ENCODE measurements at places on chromosomes 11 and 22.

- H3K27me3 ChIP-seq: peaks cover 11% of the 10 kb centered on the region
- H3K4me1 ChIP-seq: no peaks in the 10 kb centered on the region
- no peaks in the 10 kb centered on the region for H3K36me3 ChIP-seq
- no peak for DNase-seq
Observed at GRCh38 chr11:125182573-125182972, 18.0 kb downstream of the PKNOX2 start.

DNA sequence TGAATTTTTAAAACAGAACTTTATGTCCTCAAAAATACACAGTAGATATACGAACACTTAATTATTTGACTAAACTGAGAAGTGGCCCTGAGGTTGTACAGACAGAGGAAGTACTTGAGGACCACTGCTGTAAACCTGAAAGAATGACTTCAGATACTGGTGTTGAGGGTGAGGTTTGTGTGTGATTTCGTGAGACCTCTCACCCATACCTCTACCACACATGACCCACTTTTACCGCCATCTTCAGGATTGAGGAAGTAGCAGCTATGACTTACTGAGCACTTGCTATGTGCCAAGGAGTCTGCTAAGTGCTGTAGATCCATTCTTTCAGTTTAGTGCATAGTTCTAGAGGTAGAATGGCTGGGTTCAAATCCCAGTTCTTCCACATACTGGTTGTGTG is 21.9 kb downstream of the MMP13 start:
- H3K36me3 ChIP-seq: peaks cover 2% of the 10 kb centered on the region
- peaks cover 10% of the 10 kb centered on the region for H3K27me3 ChIP-seq
- DNase-seq: no peak
- no peaks in the 10 kb centered on the region for H3K4me1 ChIP-seq
- H3K4me3 ChIP-seq: no peak overlapping the region

- peak overlapping the region; percentile 75 for H3K27ac ChIP-seq
- H3K27me3 ChIP-seq: no peaks in the 10 kb centered on the region
- H3K36me3 ChIP-seq: no peaks in the 10 kb centered on the region
Observed at GRCh38 chr11:107927559-107927958, 689 bp upstream of the RAB39A start.

DNA sequence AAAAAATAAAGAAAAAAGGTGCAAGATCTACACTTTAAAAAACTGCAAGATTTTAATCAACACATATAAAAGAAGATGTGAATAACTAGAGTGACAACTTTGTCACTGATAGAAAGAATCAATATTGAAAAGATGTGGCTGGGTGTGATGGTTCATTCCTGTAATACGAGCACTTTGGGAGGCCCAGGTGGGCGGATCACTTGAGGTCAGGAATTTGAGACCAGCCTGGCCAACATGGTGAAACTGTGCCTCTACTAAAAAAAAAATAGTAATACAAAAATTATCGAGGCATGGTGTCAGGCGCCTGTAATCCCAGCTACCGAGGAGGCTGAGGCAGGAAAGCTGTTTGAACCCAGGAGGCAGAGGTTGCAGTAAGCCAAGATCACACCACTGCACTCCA is 21.0 kb upstream of the FBLN1 start:
- DNase-seq: no peak
- no peak overlapping the region for H3K4me3 ChIP-seq
- H3K4me1 ChIP-seq: no peaks in the 10 kb centered on the region

DNA sequence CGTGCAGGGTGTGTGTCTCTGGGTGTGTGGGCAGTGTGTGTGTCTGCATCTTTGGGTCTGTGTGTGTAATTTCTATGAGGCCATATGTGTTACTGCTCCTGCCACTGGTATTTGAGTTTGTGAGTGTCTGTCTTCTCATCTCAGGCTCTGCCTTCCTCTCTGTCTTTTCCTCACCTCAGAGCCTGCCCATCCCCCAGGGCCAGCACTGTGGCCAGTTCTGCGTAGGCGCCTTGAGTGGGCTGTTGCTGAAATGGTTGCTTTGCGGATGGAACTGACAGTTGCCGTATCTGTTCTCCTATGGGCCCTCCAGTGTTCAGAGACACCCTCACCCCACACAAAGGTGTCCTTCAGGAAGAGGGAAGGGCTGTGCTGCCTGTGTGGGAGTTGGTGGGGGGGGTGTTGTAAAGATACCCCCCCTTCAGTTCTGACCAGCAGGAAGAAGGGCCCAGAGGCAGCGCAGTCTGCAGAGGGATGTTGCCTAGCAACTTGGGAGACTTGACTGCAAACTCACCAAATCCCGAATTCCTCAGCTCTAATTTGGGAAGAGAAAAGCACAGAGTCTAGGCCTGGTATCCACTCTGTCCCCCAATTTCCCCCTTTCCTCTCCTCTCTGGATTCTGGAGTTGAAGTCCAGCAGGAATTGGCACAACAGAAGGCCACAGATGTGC is 2.0 kb upstream of the NRGN start:
- H3K36me3 ChIP-seq: no peaks in the 10 kb centered on the region
- H3K4me1 ChIP-seq: peaks cover 19% of the 10 kb centered on the region
- H3K4me3 ChIP-seq: no peak overlapping the region
- no peak for DNase-seq
- no peak overlapping the region for H3K27ac ChIP-seq
- peaks cover 6% of the 10 kb centered on the region for H3K27me3 ChIP-seq

GRCh38 chr11:58127350-58127749 is 2.0 kb upstream of the OR9I1 start:
- H3K36me3 ChIP-seq: no peaks in the 10 kb centered on the region
- H3K27ac ChIP-seq: no peak overlapping the region
- H3K27me3 ChIP-seq: no peaks in the 10 kb centered on the region
- no peak overlapping the region for H3K4me3 ChIP-seq
- H3K4me1 ChIP-seq: no peaks in the 10 kb centered on the region
- no peak for DNase-seq

DNA sequence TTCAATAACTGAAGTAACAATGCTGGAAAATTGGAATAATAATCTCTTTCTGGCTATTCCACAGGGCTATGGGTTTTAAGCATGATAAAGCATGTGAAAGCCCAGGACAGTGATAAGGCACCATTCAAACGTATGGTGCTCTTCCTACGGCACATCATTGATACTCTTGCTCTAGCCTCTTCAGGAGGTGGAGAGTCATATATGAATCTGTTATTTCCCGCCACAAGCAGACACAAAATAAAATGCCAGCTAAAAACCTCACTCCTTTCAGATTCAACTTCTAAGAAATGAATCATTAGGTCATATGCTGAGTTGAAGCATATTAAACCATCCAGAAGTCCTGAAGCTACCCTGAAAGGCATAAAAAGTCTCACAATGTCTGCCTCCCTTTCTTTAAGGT is 49.9 kb downstream of the FZD4 start:
- DNase-seq: no peak
- H3K27ac ChIP-seq: no peak overlapping the region
- no peaks in the 10 kb centered on the region for H3K4me1 ChIP-seq
- H3K27me3 ChIP-seq: no peaks in the 10 kb centered on the region
- H3K36me3 ChIP-seq: no peaks in the 10 kb centered on the region

DNA sequence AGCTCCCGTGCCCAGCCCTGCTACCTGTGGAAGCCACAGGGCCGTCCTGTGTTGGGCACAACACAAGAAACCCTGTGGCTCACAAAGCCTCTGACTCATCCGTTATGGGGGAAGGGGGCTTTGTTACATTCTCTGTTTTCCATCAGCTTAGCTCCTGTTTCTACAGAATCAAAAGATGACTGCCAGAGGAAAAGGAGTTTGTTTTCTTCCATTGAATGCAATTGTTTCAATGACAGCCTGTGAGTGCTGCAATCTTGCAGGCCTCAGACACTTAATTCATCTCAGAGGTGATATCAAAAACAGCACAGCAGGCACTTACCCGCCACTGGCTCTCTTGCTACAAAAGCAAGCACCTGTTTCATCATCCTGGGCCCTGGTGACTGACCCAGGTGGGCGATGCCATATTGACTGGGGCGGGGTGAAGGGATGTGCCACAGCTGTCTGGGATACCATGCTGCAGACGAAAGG is 194.3 kb downstream of the OPCML start:
- H3K4me1 ChIP-seq: no peaks in the 10 kb centered on the region
- no peaks in the 10 kb centered on the region for H3K27me3 ChIP-seq
- DNase-seq: no peak
- no peak overlapping the region for H3K27ac ChIP-seq

DNA sequence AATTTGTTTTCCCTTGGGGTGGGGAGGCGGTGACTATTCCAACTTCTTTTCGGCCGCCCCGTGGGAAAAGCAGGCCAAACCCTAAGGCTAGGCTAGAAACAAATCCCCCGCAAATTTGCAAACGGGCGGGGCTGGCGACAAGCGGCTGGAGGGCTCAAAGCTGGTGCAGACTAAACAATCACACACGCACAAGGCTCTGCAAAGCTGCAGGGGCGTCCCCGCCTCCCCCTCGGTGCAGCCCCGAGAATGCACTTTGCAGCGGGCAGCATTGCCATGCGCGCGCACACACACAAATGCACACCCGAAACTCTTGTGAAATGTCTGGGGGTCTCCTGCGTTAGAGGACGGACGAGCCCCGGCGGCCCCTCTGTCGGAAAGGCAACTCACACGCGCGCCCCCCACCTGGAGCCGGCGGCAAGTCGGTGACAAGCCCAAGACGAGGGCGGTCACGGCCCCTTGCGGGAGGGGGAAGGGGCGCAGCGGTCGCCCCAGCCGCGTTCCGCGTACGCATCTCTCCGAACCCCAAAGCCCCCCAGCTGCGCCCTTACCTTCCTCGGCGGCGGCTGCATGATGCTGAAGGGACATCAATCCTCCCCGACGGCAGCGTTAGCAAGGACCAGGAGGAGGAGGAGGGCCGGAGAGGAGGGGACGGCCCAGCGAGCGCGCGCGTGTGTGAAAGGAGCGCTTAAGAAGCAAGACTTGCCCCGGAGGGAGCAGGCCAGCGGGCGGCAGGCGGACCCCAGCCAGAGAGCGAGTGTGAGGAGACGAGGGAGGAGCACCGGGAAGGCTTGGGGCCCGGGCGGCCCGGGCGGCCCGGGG is 600 bp downstream of the FCHSD2 start:
- peaks cover 34% of the 10 kb centered on the region for H3K4me1 ChIP-seq
- peaks cover 15% of the 10 kb centered on the region for H3K36me3 ChIP-seq
- peak overlapping the region; percentile 96 for H3K27ac ChIP-seq

DNA sequence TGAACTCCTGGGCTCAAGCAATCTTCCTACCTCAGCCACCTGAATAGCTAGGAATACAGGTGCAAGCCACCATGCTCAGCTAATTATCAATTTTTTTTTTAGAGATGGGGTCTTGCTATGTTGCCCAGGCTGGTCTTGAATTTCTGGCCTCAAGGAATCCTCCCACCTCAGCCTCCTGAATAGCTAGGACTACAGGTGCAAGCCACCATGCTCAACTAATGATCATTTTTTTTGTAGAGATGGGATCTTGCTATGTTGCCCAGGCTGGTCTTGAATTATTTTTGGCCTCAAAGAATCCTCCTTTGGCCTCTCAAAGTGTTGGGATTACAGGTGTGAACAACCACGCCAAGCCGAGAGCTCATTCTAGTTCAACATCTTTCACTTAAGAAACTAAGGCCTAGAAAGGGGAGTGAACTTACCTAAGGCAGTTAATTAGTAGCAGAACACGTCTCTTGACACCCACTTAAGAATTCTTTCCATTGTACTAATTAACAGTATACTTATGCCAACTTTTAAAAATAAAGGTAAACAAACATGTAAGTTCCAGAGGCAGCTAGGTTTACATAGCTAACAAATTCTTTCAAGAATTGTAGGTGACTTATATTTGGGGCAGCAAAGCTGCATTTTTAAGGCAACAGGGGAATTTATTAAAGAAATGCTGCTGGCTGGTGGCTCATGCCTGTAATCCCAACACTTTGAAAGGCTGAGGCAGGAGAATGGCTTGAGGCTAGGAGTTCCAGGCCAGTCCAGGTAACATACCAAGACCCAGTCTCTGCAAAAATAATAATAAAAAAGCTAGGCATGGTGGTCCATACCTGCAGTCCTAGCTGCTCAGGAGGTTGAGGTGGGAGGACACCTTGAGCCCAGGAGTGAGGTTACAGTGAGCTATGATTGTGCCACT is 9.6 kb downstream of the ZBED5 start:
- H3K36me3 ChIP-seq: peaks cover 10% of the 10 kb centered on the region
- H3K27ac ChIP-seq: peak overlapping the region; percentile 50
- peaks cover 11% of the 10 kb centered on the region for H3K4me1 ChIP-seq
- no peaks in the 10 kb centered on the region for H3K27me3 ChIP-seq

- no peaks in the 10 kb centered on the region for H3K36me3 ChIP-seq
- no peak for DNase-seq
- H3K27ac ChIP-seq: no peak overlapping the region
- no peaks in the 10 kb centered on the region for H3K27me3 ChIP-seq
- no peak overlapping the region for H3K4me3 ChIP-seq
- no peaks in the 10 kb centered on the region for H3K4me1 ChIP-seq
Observed at GRCh38 chr11:90332415-90332814, 109.6 kb upstream of the CHORDC1 start.

- peak overlapping the region; percentile 98 for H3K27ac ChIP-seq
- no peaks in the 10 kb centered on the region for H3K27me3 ChIP-seq
- peaks cover 36% of the 10 kb centered on the region for H3K36me3 ChIP-seq
- H3K4me1 ChIP-seq: peaks cover 80% of the 10 kb centered on the region
- peak overlapping the region; percentile 87 for H3K4me3 ChIP-seq
Observed at GRCh38 chr11:44604171-44604581, 38.7 kb downstream of the CD82 start.

DNA sequence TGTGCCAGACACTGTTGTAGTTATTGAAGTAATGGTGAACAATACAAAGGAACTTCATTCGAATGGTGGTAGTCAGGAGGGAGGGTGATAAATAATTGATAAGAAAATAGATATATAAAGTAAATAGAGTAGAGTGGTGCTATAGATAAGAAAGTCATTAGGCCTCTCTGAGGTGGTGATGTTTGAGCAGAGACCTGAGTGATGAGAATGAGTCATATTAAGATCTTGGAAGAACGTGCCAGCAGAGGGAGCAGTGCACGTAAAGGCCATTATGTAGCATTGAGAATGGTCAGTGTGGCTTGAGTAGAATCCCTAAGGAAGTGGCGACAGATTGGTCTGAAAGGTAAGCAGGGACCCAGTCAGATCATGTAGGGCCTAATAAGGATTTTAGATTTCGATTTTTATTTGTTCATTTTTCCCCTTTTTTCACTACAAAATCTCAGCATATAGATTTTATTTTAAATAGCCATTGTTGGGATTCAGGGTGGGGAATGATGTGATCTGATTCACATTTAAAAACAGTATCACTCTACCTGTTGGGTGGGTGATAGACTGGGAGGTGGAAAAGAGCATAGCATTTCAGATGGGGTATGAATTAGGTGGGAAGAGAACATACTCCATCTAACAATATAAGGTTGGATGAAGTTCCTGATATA is 44.7 kb downstream of the CCDC90B start:
- H3K36me3 ChIP-seq: peaks cover 5% of the 10 kb centered on the region
- no peak overlapping the region for H3K27ac ChIP-seq
- no peaks in the 10 kb centered on the region for H3K4me1 ChIP-seq

DNA sequence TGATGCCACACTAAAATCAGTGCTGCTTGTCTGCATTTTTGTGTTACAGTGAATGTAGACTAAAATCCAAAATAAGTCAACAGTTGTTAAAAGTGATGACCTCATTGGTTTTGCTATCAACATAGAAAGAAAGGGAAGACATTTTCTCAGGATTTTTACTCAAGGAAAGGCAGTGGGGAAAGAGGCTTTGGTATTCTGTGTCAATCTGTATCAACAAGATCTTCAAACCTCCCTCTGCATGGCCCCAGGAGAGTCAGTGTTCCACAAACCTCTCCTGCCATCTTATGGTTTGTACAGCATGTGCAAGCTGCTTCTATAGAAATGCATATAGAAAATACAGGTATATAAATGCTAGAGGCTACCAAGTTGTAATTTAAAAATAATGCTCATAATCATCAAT is 13.8 kb upstream of the OR51M1 start:
- no peak overlapping the region for H3K27ac ChIP-seq
- H3K4me3 ChIP-seq: no peak overlapping the region
- peaks cover 7% of the 10 kb centered on the region for H3K27me3 ChIP-seq
- no peaks in the 10 kb centered on the region for H3K4me1 ChIP-seq
- no peak for DNase-seq
- no peaks in the 10 kb centered on the region for H3K36me3 ChIP-seq

- H3K27ac ChIP-seq: no peak overlapping the region
- H3K36me3 ChIP-seq: no peaks in the 10 kb centered on the region
- no peak overlapping the region for H3K4me3 ChIP-seq
Observed at GRCh38 chr11:101019870-101020269, 109.7 kb downstream of the PGR start.
